ENCODE measurements at places on chromosomes 5 and 9.

GRCh38 chr5:179455320-179455719, 95.0 kb upstream of the RUFY1 start:
- no peak for DNase-seq

DNA sequence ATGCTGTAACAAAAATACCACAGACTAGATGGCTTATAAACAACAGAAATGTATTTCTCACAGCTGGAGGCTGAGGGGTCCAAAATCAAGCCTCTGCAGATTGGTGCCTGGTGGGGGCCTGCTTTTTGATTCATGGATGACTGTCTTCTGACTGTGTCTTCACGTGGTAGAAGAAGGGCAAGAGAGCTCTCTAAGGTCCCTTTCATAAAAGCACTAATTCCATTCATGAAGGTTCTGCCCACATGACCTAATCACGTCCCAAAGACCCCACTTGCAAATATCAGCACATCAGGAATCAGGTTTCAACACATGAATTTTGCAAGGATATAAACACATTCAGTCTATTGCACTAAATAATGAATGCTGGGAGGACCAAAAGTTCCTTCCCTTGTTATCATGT, 278.4 kb downstream of the MARCHF11 start:
- no peak for DNase-seq

- peak; percentile 34 for DNase-seq
These were observed 25.4 kb downstream of the SREK1 start for GRCh38 chr5:66169534-66169933.

DNA sequence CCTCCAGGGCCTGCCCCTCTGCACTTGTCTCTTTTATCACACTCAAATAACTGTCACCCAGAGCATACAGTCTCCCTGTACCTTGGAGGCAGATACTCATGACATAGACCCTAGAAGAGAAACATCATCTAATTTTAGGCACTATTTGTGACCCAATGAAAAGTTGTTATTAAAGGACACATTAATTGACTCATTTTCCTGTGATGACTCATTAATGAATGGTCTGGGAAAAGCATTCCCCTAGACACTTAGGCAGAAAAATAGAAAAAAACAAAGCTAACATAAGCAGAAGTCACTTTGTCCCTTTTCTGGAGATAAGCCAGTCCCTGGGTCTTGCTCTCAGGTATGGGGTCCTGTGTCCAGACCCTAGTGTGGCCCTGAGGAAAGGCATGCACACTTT, 15.0 kb downstream of the TRPC7 start:
- no peak for DNase-seq

DNA sequence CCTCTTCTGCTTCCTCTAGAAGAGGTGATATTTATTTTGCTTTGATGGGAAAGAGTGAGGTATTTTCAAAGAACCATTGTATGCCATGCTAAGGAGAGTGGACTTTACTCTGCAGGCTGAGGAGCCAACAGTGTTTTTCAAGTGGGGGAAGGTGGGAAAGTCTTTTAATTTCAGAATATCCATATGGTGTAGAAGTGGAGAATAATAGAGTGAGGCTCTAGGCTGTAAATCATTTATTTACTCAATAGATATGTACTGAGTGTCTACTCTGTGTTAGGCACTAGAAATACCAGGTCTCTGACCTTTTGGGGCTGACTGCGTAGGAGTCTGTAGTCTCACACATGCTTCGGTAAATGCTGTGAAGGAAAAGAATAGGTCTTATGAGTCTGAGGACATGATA, 30.7 kb upstream of the TENT2 start:
- DNase-seq: no peak

- DNase-seq: no peak
These were observed 85.2 kb upstream of the ALDH1A1 start for GRCh38 chr9:73038089-73038509.

- DNase-seq: no peak
These were observed 45.9 kb upstream of the JAK2 start for GRCh38 chr9:4939118-4939561.

DNA sequence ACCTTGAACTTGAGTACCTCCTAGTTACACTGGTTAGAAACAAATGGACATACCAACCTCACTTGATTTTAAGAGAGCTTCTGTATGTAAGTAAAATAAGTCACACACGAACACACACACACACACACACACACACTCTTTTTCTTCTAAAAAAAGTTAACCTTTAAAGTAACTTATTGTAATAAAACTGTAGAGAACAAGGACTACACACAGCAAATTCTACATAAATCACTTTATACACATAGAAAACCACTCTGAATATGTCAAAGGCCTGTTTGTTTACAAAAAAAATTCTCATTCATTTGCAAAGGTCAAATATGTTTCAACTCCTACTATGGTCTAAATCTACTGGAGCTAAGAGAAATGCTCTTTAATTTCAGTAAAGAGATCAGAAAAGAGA, 29.1 kb downstream of the GIN1 start:
- DNase-seq: no peak

GRCh38 chr9:95731876-95732275, 143.6 kb upstream of the ERCC6L2 start:
- no peak for DNase-seq

DNA sequence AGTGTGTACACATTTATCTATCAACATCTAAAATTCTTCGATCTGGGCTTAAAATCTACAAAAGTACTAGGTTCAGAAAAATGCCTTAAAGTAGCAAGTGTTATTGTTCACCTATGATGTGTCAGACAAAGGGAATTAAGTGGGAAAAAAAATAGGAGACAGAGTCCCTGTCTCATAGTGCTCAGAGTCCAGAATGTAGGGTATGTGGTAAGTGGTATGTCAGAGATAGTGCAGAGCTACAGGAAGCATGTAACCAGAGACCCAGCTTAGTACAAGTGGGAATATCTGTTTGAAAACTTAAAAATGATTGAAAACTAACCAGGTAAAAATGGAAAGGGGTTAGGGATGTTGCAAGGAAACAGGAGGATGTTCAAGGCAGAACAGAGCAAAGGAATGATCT, 482.8 kb downstream of the ELAVL2 start:
- no peak for DNase-seq

DNA sequence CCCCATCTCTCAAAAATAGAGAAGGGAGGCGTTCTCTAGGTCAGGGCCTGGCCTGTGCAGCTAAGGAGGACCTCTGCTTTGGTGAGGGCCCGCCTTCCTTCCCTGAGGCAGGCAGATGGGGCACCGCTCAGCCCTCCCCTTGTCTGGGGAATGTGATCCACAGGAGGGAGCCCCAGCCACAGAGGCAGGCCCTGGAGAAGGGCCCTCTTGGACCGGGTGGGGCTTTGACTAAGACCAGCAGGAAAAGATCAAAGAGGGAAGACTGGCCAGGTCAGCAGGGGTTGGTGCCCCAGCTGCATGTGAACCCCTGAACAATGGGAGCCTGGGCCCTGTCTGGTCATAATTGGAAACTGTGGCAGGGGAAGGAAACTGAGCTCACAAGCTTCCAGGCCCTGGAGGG, 21.9 kb downstream of the PTPA start:
- DNase-seq: no peak

DNA sequence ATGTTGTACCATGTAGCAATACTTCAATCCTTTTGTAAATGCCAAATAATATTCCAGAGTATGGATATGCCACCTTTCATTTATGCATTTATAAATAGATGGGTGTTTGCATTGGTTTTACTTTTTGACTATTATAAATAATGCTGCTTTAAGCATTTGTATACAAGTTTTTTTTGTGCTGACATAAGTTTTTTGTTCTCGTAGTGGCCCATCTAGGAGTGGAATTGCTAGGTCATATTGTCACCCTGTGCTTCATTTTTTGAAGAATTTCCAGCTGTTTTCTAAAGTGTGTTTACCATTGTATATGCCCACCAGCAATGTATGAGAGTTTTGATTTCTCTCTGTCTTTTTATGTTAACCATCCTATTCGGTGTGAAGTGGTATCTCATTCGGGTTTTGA, 6.9 kb downstream of the ADGRV1 start:
- DNase-seq: no peak

DNA sequence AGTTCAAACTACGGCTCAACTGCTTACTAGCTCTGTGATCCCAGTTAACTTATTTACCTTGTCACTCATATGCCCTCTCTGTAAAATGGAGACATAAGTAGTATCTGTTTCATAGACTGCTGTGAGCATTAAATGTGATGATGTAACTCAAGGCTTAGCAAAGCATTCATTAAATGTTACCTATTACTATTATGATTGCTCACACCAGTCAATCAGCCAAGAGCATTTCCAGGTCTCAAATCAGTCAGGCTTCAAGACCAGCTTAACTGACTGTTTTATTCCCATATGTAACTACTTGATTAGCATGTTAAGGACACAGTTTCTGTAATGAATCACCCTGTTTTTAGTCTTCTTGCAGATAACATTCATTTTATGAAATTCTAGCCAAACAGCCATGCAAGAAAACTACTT, 413.3 kb downstream of the MLLT3 start:
- DNase-seq: peak; percentile 23

DNA sequence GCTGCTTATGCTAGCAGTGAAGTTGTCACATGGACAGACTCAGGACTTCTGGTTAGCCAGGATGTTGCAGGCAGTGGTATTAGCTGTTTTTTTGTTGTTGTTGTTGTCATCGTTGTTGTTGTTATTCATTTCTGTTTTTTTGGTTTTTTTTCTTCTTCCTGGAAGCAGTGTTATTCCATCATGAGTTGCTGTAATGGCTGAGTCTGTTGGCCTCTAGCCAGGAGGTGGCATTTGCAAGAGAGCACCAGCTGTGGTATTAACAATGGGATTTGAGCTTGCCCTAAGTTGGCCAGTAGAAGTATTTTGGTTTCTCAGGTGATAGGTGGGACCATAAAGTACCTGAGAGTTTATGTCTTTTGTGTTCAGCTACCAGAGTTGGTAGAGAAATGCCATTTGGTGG, 561.1 kb downstream of the KCTD16 start:
- DNase-seq: no peak

Data from kidney glomerular epithelial cell (primary cell).